ENCODE measurements at places on chromosomes 4 and X. TPM values are rescaled to one million over a fixed set of nuclear protein-coding genes. Genes with fewer than 3 reads are reported as not detected.

DNA sequence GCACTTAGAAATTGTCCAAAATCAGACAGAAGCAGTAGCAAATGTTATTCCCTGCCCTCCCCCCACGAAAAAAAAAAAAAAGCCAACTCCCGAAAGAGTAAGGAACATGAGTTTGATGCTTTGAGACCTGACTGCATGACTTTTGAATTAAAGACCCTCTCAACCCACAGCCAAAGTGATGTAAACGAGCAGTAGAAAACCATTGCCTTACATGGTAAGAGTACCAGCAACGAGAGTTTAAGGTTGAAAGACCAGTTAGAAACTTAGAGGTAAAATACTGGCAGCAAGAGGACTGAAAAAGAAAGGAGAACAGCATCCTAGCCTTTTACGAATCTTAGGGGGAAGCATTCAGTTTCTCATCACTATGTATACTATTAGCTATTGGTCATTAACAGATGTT, 10.0 kb upstream of the ANXA10 start:
- no peaks in the 10 kb centered on the region for H3K36me3 ChIP-seq
- DNase-seq, result no peak
- no peaks in the 10 kb centered on the region for H3K27me3 ChIP-seq
- no peak overlapping the region for H3K4me3 ChIP-seq

DNA sequence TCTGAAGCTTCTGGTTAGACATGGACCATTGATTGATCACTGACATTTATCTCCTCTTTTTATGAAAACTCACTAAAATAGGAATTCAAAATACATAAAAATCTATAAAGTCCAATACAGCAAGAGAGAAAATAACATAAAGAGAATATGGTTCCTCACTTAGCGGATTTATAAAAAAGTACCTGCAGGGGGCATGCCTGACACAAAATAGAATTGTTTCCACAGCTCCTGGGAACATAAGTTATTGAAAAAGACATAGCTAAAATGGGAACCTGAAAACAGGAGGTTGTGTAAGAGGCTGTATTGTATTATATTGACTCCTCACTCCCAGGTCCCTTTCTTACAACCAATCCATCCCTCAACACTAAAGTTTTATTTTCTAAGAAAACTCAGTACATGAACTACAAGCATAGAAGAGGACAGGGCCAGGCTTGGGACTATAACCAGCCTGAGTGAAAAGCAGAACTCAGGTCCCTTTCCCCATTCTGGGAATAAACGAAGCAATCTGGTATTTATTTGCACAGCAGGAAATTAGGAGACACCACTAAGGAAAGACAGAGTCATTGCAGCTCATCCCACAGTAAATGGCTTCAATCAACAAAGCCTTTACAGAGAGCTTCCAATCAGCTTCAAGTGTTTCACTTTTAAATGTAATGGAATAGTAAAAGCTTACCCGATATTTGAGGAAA, 121.1 kb upstream of the NDST4 start:
- H3K4me1 ChIP-seq, result no peaks in the 10 kb centered on the region
- H3K36me3 ChIP-seq, result no peaks in the 10 kb centered on the region
- H3K27me3 ChIP-seq, result no peaks in the 10 kb centered on the region

- no peaks in the 10 kb centered on the region for H3K27me3 ChIP-seq
- DNase-seq, result no peak
- no peaks in the 10 kb centered on the region for H3K36me3 ChIP-seq
- H3K27ac ChIP-seq, result no peak overlapping the region
These were observed 691.4 kb downstream of the PCDH7 start for GRCh38 chr4:31411565-31411964.

The MAGEC2 gene
- not detected for total RNA-seq

GRCh38 chr4:8441499-8442091, 1.0 kb downstream of the TRMT44 start:
- no peaks in the 10 kb centered on the region for H3K27me3 ChIP-seq
- peaks cover 29% of the 10 kb centered on the region for H3K4me1 ChIP-seq
- H3K4me3 ChIP-seq, result peak overlapping the region; percentile 82

DNA sequence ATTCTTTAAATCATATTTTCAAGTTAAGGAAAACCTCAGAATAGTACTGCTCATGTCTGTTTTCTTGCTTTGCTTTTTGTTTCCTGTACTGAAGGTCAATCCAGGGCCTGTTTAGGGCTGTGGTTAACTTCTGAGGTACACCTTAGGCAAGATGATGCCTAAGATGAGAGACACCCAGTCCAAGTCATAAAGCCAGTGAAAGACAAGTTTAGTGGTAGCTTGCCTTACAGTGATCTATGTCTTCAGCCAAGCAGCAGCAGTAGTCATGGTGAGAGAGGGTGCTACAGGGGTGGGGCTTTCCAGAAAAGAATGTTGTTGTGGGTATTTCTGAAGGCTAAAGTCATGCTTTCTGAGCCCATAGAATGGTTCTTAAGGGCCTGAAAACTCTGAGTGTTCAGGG, 173.7 kb downstream of the VSIG4 start:
- no peaks in the 10 kb centered on the region for H3K36me3 ChIP-seq
- peaks cover 15% of the 10 kb centered on the region for H3K27me3 ChIP-seq
- no peak overlapping the region for H3K27ac ChIP-seq
- no peaks in the 10 kb centered on the region for H3K4me1 ChIP-seq
- no peak for DNase-seq

DNA sequence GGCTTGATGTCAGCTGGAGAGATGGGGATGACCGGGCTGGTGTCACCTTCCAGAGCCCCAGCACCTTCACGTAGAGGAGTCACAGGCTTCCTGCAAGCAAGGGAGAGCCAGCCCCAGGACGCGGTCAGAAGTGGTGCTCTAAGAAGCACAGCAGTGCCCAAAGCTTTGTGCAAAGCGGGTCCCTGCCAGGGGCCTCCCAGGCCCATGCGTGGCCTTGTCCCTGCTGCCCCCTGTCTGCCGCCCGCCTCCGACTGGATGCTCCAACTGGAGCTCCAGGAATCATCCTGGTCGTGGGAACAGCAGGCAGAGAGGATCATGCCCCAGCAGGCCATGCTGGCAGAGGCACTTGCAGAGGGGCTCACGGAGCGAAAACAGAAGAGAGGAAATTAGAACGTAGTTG, 40.1 kb upstream of the LRPAP1 start:
- H3K27ac ChIP-seq, result no peak overlapping the region
- no peak overlapping the region for H3K4me3 ChIP-seq
- DNase-seq, result no peak
- H3K27me3 ChIP-seq, result peaks cover 2% of the 10 kb centered on the region
- no peaks in the 10 kb centered on the region for H3K36me3 ChIP-seq

Data from Calu3 (cell line).